ENCODE measurements at places on chromosomes 1 and 21.

GRCh38 chr1:16371725-16372124, 4.7 kb downstream of the SZRD1 start:
- no peak for DNase-seq

GRCh38 chr1:180193141-180194047, 36.7 kb upstream of the LHX4 start:
- DNase-seq: no peak

GRCh38 chr1:6996371-6996770, 211.1 kb downstream of the CAMTA1 start:
- DNase-seq: no peak

DNA sequence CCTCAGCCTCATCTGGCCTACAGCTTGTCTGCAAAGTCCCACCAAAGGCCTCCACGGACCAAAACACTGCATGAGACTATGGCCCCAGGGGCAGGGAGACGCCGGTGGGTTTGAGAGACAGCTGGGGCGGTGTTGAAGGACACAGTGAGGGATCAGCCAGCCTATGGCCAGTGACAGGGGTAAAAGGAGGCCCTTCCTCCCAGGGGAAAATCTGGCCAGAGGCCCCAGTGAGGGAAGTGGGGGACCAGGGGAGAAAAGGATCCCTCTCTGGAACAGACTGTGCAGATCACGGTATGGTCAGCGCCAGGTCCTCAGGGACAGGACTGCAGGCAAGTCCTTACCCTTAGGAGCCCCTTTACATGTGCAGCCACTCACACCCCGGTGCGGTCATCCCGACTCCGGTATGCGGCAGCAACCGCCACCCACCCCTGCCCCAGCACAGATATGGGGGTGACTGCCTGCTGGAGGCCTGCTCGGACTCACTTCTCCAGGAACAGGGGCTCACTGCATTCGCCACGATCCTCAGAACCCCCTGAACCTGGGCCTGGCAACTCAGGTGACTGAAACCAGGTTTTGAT, 1.3 kb downstream of the CERS2 start:
- DNase-seq: no peak

GRCh38 chr1:113142791-113143190, 69.8 kb downstream of the LRIG2 start:
- DNase-seq: no peak

DNA sequence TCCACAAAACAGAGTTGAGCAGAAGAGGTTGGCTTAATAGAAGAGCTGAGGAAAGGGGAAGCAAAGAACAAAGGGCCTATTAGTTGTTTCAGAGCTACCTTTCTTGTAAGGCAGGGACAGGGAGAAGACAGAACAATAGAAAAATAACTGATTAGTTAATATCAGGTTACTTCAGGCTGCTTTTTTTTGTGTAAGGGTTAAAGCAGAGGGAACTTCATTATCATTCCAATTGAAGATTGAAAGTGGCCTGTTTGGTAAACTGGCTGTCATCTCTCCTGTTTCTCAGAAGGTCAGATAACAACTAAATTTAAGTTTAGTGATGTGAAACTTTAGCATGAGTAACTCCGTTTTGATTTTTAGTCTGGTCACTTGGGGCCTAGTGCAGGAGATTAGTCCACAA, 22.3 kb downstream of the CDC42 start:
- DNase-seq: no peak

DNA sequence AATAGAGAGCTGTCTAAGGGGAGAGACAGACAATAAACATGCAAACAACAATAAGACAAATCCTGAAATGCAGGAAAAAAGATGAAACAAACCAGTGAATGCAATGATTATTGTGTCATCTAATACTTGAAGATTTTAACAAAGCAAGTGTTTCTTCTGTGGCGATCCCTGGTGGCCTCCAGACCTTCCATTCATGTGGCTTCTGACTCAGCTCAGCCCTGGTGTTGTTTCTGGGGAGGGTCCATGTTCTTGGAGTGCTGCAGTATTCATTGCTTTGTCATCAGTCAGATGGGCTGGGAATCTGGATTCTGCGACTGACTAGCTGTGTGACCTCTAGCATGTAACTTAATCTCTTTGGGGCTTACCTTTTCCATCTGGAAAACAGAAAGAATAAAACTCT, 1.5 kb upstream of the C2CD4D start:
- no peak for DNase-seq

DNA sequence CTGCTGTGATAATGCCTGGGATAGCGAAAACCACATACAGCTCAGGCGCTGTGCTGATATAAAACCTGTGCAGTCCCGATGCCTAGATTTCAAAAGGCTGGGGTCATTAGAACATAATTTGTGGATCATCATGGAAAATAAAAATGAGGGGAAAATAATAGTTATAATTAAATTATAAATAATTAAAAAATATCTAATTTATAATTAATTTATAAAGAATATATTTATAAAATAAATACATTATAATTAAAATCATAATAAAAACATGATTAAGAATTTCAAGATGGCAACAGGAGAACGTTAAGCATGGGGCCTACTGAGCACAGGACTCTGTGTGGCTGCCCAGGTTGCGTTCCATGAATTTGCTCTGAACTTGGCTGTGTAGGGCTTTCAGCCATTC, 53.9 kb downstream of the C21orf91 start:
- no peak for DNase-seq

DNA sequence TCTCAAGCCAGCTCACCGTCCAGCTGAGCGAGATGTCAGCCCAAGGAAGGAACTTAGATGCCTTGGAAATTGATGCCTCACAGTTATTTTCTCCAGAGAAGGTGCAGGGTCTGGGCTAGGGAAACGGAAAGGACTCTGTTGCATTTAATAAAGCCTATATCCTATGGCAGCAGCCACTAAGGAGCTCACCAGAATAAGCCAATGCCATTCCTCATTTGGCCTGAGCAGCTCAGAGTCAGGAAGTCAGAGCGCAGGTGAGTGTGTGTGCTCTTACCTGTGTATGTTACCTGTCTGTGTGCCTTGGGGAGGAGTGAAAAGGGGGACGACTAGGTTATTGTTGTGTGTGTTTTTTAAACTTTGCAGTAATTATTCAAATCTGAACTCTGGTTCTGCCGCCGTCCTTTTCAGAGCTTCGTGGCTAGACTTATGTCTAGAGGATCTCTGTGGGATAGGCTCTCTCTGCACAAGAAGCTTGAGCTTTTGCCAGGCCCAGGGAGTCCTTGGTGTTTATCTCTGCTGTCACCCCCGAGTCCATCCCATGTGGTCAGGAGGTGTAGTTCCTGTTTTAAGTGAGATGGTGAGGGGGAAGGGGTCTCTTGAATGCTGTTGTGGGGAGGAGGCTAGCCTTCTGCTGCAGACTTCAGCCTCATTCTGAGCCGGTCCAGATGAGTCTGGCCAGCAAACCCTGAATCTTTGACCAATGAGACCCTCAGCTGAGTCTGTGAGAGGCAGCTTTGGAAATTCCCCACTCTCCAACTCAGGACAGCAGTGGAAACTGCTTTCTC, 2.4 kb downstream of the TMCC2 start:
- no peak for DNase-seq

- no peak for DNase-seq
Observed at GRCh38 chr1:162285149-162285561, 91.5 kb downstream of the SPATA46 start.

GRCh38 chr1:87119541-87120140, 205.2 kb downstream of the HS2ST1 start:
- no peak for DNase-seq

DNA sequence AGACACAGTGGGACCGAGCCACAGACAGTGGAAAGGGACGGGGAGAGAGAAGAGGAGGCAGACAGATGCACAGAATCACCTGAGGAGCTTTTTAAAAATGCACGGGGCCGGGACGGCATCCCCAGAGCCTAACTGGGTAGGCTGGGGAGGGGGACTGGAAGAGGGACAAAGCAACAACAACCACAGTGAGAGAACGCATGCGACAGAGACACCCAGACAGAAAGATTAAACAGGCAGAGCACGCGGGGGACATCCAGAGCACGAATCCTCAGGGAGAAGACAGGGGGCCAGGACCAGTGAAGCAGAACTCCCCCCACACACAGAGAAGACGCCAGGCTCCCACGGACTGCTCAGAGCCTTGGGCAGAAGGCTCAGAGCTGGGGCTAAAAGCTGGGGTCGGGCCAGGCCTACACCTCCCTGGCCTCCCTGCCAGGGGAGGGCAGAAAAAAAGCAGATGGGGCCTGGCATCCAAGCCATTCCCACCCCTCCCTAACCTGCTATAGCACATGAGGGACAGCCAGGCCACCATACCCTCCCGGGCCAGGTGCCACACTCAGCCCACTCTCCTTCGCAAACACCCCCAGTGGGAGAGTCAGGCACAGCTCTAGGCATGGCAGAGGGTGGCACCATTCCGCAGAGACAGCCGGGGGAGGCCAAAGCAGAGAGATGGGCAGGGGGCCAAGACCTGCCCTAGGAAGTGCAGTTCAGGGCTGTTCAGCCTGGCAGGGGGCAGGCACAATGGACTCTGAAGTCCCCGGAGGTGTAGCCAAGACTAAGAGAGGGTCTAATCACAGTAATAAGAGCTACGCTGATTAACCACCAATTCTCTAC, 29.8 kb upstream of the COL16A1 start:
- no peak for DNase-seq

DNA sequence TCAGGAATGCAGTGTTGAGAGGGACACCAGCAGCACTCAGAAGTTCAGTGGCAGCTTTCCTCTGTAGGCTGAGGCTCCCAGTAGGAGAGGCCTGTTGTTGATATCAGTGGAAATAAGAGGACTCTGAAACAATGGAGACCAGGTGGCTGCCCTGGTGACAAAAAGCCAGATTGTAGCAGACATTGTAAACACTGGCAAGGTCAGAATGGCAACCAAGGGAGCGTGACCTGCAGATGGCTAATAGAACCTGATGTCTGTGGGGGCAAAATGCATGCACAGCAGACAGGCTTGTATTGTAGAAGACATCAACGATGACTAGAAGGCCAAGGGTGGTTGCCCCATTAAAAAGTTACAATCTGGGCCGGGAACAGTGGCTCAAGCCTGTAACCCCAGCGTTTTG, 53.1 kb upstream of the GPR37L1 start:
- peak; percentile 22 for DNase-seq

- no peak for DNase-seq
Observed at GRCh38 chr1:200150006-200150405, 122.5 kb downstream of the NR5A2 start.

DNA sequence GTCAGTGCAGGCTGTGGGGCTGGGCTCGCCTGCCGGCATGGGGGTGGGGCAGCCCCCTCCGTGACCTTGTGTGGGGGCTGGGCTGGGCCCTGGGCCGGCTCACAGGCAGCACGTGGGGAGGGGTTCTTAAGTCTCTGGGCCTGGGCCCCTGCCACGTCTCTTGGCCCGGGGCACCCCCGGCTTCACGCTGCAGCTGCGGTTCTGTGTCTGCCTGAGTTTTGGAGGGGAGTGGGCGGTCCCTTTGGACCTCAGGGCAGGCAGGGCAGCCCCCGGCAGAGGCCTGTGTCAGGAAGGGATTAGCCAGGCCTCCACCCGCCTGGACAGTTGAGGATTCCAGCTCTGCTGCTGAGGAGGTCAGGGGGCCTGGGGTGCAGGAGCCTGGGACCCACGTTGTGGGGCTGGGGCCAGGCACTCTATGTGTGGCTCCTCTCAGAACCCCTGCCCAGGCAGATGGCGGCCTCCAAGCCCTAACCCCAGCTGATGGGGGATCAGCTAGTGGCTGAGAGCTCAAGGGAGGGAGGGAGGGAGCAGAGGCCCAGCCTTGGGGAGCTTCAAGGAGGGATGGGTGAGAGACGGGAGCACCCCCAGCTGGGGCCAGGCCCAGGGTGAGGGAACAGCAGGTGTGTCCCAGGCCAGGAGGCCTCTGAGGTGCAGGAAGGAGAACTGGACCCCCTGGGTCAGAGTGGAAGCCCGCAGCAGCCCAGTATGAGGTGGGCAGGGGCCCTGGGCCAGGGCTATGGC, 1.8 kb upstream of the PLCH2 start:
- no peak for DNase-seq

- DNase-seq: no peak
Observed at GRCh38 chr1:222239130-222239529, 308.8 kb downstream of the HHIPL2 start.

DNA sequence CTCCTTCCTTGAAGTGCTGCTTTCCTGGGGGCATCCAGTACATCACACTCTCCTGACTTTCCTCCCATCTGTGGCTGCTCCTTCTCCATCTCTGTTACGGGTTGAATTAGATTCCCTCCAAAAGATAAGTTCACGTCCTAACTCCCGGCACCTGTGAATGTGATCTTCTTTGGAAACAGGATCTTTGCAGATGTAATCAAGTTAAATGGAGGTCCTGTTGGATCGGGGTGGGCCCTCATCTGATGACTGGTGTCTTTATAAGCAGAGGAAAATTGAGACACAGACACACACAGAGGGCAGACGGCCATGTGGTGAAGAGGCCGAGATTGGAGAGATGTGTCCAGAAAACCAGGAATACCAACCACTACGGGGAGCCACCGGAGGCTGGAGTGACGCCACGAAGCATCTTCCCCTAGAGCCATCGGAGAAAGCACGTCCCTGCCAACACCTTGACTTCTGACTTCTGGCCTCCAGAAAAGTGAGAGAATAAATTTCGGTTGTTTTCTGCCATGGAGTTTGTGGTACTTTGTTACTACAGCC, 36.0 kb downstream of the ZBTB18 start:
- no peak for DNase-seq

DNA sequence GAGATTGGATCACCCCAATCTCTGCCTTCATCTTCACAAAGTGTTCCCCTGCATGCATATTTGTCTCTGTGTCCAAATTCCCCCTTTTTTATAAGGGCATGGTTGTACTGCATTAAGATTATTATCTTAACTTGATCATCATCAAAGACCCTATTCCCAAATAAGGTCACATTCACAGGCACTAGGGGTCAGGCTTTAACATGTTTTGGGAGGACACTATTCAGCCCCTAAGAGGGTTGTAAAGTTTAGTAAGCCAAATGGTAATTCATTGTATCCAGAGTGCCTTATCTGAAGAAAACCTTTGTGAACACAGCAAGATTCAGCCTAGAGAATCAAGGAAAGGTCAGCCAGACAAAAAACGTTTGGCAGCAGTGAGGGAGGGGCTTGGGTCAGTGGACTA, 317.6 kb upstream of the PLD5 start:
- DNase-seq: no peak

DNA sequence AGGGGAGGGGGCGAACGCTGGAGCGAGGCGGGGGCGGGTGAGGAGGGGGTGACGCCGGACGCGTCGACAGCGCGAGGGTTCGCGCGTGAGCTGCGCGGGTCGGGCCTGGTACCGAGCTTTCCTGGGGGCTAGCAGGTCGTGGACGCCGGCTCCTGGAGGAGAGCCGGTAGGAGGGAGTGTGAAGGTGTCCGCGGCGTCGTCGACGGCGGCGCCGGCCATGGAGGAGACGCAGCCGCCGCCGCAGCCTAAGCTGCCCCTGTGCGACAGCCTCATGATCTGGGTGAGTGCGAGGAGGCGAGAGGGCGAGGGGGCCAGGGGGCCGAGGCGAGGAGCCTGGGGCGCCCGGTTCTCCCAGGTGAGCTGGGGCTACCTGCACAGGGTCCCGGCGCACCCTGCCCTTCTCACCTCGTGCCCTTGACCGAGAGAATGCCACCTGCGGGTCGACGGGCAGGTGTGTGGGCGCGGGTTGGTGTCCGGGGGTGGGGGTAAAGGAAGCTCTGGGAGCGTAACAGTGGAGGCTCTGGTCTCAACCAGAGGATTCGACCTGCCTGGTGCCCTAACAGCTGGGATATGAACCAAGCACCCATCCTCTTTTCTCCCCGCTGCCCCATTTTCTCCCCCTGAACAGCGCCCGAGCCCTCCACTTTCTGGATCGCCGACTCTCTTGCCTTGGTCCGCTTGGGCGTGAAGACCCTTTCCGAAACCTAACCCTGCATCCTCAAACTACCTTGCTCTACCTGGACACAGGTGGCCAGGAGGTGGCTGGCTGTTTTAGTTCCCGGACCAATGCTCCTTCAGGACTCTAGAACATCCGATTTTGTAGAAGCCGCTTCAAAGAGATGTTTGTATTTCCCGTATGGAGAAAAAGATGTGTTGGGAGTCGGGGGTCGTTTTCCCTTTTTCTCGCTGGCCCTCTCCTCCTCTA, at the start of gene HOOK1:
HOOK1 (plus strand) TSS at position 49 of the 925 bp plus-strand sequence; CDS start at position 218, 169 bp downstream.
- no peak for DNase-seq

Measured in NCI-H1930 (cell line).